Activated CD8-positive, alpha-beta memory T cell treated with anti-CD3 and anti-CD28 coated beads for 1 hour (primary cell): ENCODE measurements at places on chromosomes 3 and 15.

DNA sequence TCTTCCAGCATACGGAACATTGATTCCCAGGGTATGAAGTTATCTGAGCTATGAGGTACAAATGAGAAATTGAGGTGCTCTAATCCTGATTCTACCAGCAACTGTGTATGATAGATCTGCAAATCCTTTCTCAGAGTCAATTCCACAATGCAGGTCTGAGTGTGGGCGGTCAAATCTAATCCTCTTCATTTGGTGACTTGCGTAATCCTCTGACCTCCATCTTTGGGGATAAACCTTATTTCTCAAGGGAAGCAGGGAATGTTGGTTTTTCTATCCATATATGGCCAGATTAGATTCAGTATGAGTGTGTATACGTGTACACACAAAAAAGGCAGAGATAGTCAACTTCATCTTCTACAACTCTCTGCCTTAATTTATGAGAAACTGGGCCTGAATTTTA, 348.4 kb upstream of the IL12A start:
- DNase-seq: no peak

DNA sequence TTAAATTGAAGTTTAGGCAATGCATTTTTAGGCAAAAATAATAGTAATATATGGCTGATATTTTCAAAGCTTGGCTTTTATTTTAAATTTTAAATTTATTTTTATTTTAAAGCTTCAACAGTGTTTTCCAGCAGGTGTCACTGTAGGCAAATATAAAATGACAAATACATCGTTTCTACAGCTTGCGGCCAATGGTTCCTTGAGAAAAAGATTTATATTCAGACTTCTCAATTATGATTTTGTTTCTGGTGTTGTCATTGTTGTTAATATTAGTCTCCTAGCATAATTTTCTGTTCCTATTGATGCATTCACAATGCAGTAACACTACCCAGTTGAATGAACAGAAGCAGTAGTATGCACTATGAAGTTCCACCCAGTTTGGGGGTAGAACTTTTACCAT, 220.7 kb upstream of the DNAJC19 start:
- no peak for DNase-seq

DNA sequence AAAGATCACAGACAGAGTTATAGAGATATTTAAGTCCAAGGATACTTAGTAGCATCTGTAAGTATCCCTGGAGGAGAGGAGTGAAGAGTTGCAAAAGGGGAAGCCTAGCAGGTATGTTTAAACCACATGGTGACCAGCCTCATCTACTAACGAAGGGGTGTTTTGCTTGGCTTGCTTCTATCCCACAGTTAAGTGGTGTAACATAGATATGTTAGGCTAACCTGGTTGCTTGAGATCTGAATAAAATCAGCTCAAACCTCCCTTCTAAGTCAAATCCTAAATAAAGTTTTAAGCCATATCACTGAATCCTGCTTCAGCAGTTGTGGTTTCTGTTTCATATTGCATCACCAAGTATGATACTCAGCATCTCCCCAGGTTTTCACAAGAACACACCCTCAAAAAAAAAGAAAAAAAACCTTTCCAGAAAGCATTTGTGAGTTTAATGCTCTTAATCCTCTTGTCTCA, 880.2 kb downstream of the ROBO1 start:
- no peak for DNase-seq

DNA sequence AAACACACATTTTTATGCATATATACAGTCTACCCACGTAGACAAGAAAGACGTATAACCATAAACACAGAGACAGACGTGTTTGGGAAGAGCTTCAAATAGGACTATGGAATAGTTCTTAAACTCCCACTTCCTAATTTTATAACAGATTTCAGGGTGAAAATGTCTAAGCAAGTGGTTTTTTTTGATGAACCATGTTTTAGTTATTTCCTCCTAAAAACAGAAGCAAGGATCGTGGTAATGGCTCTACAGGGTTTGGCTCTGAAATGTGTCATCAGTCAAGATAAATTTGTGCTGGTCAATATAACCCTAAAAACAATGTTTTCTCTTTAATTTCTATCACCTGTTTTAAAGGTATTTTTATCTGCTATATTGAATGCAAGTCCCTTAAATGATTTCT, 58.2 kb downstream of the FMN1 start:
- DNase-seq: no peak

DNA sequence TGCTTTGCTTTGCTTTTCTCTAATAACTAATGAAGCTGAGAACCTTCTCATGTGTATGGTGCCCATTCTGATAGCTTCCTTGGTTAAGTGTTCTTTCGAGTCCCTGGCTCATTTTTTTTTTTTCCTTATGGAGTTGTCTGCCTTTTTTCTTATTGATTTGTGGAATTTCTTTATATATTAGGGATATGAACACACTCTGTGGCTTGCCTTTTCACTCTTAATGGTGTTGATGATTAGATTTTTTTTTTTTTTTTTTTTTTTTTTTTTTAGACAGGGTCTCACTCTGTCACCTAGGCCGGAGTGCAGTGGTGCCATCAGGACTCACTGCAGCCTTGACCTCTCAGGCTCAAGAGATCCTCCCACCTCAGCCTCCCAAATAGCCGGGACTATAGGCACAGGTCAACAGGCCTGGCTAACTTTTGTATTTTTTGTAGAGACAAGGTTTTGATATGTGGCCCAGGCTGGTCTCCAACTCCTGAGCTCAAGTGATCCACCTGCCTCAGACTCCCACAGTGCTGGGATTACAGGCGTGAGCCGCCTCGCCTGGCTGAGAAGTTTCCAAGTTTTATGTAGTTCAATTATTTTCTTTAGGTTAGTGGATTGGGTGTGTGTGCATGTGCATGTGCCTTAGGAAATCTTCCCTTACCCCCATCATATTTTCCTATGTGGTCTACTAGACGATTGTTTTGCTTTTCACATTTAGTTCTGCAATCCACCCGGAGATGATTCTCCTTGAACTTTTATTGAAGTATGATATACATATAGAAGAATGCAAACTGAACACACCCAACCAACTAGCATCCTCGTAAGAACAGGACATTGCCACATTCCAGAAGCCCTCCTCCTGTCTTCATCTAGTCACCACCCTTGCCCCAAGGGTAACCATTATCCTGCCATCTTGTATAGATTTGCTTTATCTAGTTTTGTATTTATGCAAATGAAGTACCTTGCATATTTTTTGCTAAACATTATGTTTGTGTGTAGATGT, 1.7 kb upstream of the SNRPA1 start:
- no peak for DNase-seq

- DNase-seq: no peak
These were observed 33.8 kb downstream of the DNASE1L3 start for GRCh38 chr3:58176827-58177489.

- no peak for DNase-seq
These were observed 442.9 kb downstream of the MCTP2 start for GRCh38 chr15:94674296-94674695.

- DNase-seq: no peak
These were observed 155.2 kb upstream of the UBE2E1 start for GRCh38 chr3:23650371-23651140.

DNA sequence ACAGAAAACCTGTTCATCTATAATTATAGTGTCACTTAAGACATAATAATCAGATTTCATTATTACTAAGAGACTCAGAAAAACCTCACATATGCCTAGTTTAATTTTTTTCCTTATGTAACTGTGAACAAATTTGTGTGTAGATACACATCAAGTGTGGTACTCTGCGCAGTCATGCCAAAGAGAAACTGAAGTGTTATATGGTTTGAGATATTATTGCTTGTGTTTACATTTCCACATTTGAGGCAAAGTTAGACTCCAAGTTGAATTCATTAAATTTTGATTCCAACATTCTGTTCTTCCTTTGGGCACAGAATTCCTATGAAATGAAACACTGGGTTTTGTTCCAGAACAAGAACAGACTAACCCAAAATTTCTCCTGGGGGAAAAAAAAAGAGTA, 2.2 kb downstream of the MBNL1 start:
- DNase-seq: no peak

GRCh38 chr3:37809846-37810447, 51.7 kb upstream of the CTDSPL start:
- DNase-seq: no peak

DNA sequence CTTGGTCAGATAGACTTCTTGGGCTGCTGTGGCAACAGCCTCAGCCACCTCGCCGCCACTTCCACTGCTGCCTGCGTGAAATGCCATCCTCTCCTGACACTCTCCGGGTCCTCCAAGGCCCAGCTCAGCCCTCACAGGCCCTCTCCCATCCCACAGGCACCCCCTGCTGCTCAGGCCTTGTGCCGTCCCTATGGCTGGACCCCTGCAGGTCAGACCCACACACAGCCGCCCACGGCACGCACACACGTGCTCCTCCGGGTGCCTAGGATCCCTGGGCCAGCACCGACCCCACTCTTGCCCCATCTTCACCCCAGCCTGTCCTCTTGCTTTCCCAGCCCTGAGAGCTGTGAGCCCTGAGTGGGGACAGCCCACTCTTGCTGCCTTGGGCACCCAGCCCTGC, 19.7 kb downstream of the CFAP100 start:
- DNase-seq: no peak

- DNase-seq: no peak
These were observed 24.9 kb upstream of the DNAAF4 start for GRCh38 chr15:55532944-55533343.

DNA sequence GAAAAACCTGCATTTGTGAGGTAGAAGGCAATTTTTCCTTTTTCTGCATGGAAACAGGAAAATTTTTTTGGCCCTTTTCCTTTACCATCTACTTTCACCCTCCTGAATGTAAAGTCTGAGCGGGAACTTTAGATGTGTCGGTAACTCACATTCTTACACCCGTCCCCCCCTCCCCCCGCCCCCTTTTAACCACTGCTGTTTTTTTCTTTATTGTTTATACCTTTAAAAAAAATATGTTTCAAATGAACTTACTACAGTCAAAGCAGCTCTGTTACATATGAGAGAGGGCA, 487 bp upstream of the HES1 start:
- no peak for DNase-seq

DNA sequence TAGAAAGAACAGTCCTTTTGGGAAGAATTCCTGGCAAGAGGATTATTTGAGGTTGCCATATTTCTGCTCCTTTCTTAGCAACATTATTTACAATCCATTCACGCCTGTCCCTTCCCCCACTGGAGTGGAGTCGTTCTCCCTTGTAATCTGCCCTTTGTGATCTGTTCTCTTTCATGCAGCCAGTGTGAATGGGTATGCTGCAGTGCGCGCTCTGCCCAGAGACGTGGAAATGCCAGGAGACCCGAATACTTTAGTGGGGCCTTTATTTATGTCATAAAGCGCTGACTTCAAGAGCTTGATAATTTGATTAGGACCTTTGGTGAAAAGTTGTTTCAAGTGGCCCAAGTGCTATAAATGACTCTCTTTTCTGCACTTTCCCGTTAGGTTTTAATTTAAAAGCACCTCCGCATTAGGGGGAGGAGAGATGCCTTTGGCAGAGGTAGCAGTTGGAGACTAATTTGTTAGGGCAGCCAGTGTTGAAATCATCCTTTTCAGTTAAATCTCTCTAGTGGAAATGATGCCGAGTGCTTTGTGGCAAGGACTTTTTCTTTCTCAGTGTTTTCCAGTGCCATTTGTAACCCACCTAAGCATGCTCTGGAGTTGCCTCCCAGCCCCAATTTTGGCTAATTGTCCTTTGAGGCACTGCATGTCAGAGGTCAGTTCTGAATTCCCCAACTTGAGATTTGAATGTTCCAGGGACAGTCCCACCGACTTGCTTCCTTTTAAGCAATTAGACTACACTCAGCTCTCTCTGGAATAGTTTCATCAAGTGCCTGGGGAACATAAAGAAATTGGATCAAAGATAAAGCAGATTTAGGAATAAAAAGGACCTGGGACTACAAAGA, 52.4 kb downstream of the PSMD6 start:
- DNase-seq: no peak

- DNase-seq: no peak
These were observed 37.9 kb downstream of the GASK1A start for GRCh38 chr3:43017004-43017403.

DNA sequence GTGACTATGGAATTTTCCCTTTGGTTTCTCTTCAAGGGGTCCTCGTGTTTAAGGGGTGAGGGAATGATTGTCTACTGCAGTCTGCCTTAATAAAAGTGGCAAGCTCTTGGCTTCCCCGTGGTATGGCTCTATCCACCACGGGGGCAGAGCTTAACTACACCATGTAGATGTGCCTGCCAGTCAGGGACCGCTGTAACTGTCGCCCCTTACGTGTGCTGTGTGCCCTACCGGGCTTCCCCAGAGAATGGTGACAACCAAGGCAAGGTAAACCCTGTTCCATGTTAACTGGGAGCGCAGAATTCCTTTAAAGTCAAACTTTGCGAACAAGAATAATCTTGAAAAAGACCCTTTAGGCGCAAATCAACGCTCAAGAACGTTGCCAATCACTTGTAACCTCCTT, 966 bp upstream of the C3orf80 start:
- DNase-seq: no peak

DNA sequence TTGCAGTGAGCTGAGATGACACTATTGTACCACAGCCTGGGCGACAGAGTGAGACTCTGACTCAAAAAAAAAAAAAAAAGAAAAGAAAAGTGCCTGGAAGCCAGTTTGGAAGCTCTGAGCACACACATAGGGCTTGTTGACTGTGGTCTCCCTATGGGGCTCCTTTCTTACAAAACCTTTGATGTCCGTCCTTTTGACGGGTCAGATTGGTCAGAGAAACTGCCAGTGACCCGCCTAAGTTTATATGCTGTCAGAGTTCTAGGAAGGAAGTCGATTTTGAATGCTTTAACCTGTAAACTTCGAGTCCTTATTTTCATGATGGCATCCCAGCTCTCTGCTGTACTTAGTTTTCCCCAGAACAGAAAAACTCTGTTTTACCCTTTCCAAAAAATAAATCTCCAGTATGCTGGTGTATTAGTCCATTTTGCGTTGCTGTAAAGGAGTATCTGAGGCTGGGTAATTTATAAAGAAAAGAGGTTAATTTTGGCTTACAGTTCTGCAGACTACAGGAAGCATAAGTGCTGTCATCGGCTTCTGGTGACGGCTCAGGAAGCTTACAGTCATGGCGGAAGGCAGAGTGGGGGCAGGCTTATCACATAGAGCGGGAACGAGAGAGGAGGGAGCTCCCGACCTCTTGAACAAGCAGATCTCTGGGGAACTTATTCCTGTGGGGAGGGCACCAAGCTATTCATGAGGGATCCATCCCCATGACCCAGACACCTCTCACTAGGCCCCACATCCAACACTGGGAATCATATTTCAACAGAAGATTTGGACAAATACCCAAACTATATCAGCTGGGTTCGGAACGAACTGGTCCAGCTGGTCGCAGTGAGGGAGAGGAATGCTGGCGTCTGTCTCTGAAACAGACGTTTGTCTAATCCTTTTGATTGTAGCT, 72.3 kb downstream of the LMLN start:
- DNase-seq: no peak

- DNase-seq: no peak
These were observed 913 bp upstream of the WNT7A start for GRCh38 chr3:13880811-13881156.

DNA sequence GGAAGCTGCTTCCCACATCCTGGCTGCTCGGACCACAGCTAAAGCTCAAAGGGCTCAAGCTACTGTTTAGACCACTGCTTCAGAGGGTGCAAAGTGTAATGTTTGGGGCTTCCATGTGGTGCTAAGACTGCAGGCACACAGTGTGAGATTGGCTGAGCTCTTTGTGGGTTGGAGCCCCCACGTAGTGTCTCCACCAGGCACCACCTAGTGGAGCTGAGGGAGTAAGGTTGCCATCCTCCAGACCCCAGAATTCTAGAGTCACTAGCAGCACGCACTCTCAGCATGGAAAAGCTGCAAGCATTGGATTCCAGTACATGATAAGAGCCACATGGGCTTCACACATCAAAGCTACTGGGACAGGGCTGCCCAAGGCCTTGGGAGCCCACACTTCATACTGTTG, 9.3 kb downstream of the MKRN3 start:
- DNase-seq: no peak

- DNase-seq: no peak
These were observed 34.2 kb upstream of the PRR23E start for GRCh38 chr3:127158614-127159229.
